ENCODE measurements at places on chromosomes 13 and 19.

DNA sequence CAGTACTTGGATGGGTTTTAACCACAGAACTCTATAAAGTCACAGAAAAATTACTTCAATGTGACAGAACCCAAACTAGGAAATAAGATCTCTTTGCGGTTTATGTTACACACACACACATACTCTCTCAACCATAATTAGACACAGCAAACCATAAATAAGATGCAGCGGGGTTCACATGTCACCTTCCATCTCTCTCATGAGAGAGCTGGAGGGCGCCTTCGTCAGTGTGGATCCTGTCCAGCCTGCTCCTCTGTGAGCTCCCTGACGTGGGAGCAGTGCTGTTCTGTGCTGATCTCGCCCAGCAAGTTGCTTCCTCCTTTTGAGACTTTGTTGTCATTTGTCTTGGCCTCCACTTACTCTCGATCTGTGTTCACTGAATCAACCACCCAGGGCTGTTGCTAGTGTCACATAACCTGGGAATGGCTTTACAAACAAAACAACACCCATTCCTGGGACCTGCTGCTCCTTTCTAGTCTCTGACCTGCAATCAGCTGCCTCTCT is 204.9 kb upstream of the KL start:
- no peak for DNase-seq

GRCh38 chr13:76878043-76878442 is 8.2 kb downstream of the KCTD12 start:
- DNase-seq = no peak

- DNase-seq = no peak
Measured at GRCh38 chr13:26749285-26749684, 11.3 kb downstream of the GPR12 start.

DNA sequence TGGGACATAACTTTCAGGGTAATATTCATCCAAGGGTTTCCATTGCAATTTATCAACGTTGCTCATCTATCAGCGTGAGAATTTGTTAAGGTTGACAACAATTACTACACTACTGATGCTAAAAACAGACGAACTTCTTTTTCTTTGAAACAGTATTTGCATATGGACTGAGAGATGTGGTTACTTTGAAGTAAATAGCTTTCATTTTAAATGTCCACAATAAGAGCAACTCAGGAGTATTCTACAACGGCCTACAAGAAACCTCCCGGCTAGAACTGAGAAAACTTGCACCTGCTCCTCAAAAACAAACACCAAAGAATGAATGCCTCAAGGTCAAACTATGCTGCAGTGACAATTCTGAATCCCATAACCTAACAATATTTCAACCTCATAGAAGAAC is 238.4 kb downstream of the IRS2 start:
- DNase-seq = no peak

GRCh38 chr19:57305056-57305455 is 15.2 kb upstream of the ZNF543 start:
- DNase-seq = no peak

DNA sequence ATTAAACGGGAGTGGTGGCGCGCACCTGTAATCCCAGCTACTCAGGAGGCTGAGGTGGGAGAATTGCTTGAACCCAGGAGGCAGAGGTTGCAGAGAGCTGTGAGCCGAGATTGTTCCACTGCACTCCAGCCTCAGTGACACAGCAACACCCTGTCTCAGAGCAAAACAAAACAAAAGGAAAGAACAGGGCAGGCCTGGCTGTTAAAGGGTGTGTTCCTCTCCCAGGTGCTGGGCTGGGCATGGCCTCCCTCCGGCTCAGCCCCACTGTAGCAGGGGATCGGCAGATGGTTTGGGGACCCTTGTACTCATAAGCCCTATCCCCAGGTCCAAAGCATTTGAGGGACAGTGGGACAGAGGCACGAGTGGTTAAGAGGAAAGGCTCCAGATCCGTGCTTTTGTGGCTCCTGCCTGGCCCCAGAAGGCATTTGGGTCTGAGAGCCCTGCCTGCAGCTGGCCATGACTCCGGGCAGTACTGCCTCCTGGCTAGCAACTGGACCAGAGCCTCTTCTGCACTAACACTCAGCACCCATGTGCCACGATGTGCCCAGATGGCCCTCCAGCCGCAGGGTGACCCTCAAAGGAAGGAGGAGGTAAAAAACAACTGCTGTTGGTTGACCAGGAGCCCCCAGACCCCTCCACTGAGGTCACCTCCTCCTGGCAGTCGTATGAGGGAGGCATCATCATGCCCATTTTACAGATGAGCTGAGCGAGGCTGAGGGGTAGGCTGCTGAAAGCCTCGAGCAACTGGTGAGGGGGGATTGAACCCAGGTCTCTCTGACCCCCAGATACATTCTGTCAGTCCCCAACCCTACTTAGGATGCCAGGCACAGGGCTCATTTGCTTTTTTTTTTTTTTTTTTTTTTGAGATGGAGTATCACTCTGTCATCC is 10.0 kb downstream of the RFX1 start:
- no peak for DNase-seq

- no peak for DNase-seq
Measured at GRCh38 chr19:3025549-3025886, 3.6 kb downstream of the TLE2 start.

GRCh38 chr19:38658462-38659306 is 11.2 kb downstream of the ACTN4 start:
- no peak for DNase-seq

GRCh38 chr19:51137792-51138425 is 4.2 kb upstream of the SIGLEC7 start:
- DNase-seq = no peak

DNA sequence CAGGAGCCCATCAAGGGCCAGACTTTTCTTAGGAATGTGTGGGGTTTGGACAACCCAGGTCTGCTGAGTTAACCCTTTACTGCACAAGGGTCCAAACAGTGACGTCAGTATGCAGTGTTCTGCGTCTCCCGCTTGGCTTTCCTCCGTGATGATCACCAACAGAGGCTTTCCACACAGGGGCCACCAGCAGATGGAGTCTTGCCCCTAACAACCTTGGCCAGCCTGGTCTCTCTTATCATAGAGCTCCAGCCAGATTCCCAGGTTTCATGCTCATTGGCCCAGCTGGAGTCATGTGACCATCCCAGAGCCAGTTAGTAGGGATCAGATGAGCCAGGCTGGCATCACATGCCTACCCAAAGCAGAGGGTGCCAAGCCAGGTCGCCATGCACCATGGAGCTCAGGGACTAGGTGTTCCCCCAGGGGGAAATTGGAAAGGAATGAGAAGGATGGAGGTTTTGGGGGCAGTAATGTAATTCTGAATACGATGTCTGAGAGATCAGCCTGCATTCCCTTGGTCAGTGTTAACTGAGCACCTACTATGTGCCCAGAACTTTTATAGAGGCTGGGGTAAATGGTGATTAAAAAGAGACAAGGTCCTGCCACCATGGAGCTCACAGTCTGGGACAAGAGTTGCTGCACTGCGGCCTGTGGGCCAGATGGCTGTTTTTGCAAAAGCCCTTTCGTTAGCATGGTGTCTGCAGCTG is 61.2 kb downstream of the MYH14 start:
- DNase-seq = no peak

DNA sequence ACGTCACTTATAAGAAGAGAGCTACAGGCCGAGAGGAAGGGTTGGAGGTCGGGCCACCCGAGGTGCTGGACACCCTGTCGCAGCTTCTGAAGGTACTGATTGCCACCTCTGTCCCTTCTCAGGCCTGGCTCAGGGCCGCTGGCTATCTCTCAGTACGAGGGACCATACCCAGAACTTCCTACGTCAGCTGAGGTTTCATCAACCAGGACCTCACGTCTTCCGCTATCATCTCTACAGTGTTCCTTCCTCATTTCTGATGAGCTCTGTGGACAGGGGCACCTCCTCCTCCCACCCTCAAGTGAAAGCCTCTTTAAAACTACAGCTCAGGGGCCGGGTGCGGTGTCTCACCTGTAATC is 58.2 kb upstream of the USE1 start:
- no peak for DNase-seq

GRCh38 chr19:2221250-2221831 is 14.8 kb downstream of the PLEKHJ1 start:
- no peak for DNase-seq

DNA sequence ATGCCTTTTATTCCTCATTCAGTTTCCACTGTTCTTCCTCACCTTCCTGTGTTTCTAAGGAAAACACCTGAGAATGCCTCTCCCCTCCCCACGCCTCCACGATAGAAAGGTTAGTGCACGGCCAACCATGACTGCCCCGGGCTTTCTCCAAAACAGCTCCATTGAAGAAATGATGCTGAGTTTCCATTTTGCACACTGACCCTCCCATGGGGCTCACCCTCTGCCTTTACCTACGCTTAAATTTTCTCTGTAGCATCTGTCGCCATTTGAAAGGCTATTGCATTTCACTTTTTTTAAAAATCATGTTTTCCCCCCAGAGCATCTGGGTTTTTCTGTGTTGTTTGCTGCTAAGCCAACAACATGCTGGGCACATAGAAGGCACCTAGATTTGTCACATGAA is 48.2 kb downstream of the ABCC4 start:
- no peak for DNase-seq

GRCh38 chr19:57382806-57383488 is 6.7 kb upstream of the ZNF548 start:
- no peak for DNase-seq

DNA sequence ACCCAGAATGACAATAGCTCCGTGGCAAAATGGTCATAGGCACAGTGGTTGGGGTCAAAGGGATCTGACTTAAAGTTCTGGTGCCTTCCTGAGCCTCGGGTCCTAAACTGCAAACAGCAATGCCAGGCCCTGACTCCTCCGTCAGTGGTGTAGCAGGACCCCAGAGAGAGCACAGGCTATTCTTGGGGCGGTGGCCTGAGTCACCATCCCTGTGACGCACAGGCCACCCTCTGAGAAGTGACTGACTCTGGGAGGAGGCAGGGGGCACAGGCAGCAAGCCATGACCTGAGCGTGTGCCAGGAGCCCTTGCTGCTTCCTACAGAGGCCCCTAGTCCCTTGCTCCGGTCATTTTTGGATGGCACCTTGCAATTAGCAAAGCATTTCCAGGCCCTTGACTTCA is 18.7 kb downstream of the PLVAP start:
- no peak for DNase-seq

DNA sequence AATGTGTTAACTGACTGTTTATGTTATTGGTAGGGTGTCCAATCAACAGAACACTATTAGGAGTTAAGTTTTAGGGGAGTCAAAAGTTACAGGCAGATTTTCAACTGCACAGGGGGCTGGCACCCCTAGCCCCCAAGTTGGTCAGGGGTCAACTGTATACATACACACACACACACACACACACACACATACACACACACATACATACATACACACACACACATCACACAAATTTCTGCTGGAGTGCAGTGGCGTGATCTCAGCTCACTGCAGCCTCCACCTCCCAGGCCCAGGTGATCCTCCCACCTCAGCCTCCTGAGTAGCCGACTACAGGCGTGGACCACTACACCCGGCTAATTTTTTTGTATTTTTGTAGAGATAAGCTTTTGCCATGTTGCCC is 10.2 kb downstream of the LRRC4B start:
- no peak for DNase-seq

DNA sequence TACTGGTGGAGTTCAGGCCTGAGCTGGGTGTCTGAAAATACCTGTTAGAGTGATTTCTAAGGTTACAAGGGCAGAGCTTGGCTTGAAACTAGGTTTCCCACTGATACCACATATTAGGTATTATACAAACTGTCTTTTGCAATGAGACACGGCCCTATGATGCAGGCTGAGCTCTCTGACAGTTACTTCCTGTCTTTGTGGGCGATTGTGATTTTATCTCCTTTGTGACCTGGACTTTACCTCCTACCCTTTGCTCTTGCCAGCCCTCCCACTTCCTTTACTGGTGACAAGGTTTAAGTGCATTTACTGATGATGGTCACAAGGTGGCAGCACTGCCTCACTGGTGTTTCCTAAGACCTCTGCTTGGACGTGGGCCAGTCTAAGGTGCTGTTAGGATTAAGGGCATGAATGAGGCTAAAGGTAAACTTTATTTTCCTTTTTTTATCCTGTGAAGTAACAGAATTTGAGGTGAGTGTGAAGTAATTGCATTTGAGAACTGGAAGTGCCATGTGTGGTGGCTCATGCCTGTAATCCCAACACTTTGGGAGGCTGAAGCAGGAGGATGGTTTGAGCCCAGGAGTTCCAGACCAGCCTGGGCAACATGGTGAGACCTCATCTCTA is 7.7 kb upstream of the CXCL17 start:
- peak; percentile 67 for DNase-seq

- no peak for DNase-seq
Measured at GRCh38 chr19:5829567-5830310, 9.8 kb downstream of the FUT6 start.

DNA sequence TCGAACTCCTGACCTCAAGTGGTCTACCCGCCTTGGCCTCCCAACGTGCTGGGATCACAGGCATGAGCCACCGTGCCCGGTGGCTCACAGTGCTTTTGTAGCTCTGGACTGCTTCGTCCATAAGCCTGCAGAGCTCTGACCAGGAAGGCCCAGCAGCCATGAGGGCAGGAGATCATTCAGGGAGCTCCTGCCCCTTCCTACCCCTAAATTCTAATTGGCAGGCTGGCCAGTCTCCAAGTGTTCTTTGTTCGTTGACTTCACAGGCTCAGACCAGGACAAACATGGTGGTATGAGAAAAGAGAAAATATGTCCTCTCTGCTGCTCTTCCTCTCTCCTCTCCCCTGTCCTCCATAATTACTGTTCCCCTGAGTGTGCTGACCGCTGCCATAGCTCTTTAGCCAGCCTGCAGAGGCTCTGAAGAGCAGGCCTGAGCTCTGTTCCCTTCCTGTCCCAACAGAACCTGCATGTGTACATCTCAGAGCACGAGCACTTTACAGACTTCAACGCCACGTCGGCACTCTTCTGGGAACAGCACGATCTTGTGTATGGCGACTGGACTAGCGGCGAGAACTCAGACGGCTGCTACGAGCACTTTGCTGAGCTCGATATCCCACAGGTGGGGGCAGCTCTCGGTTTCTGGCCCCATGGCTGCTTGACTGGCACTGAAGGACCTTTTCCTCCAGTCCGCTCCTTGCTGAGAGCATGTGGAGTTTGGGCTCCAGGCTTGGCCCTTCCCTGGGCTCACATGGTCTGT is 19.0 kb downstream of the CLPTM1 start:
- DNase-seq = no peak

DNA sequence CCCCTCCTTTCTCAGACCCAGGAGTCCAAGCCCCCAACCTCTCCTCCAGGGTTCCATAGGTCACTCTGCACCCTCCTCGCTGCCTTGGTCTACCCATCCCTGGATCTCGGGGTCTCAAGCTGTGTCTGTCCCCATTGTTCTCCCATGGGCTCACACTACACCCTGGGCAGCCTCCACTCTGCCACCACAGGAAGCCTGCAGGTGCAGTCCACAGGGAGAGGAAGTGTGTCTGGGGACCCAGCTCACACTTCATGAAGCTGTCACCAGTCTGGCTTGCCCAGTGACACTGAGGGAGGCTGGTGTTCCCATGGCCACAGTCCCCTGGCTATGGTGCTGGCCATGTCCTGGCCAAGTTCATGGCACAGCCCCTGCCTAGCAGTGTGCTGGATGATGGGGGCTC is 5.3 kb downstream of the NECTIN2 start:
- no peak for DNase-seq

- DNase-seq = no peak
Measured at GRCh38 chr13:41533266-41534052, 76.1 kb downstream of the RGCC start.

All from stimulated activated CD4-positive, alpha-beta T cell treated with anti-CD3 and anti-CD28 coated beads, TNF-alpha, amount 100 ng/mL, for 24 hours (primary cell).